ENCODE measurements at places on chromosomes 6 and 20. TPM values are rescaled to one million over a fixed set of nuclear protein-coding genes. Genes with fewer than 3 reads are reported as not detected.

C20orf204 gene
- 0.92 TPM for total RNA-seq

NOTCH4 gene
- total RNA-seq, result 0.85 TPM

ZSCAN31 gene
- total RNA-seq, result 7.8 TPM

TLDC2 gene
- total RNA-seq, result 0.14 TPM

RSPH9 gene
- 1.0 TPM for total RNA-seq

CAGE1 gene
- total RNA-seq, result 0.09 TPM

SH3BGRL2 gene
- total RNA-seq, result 2.2 TPM

ZDHHC14 gene
- total RNA-seq, result 5.0 TPM

HDGFL1 gene
- total RNA-seq, result not detected

MAFB gene
- total RNA-seq, result under 0.01 TPM

CEBPB gene
- 77.2 TPM for total RNA-seq

C6orf132 gene
- 0.71 TPM for total RNA-seq

RAD21L1 gene
- total RNA-seq, result 0.14 TPM

NCOA7 gene
- total RNA-seq, result 87.9 TPM

AHI1 gene
- total RNA-seq, result 27.1 TPM

STMND1 gene
- not detected for total RNA-seq

FAM83C gene
- not detected for total RNA-seq

MLN gene
- not detected for total RNA-seq

NRSN1 gene
- total RNA-seq, result not detected

KCNS1 gene
- 0.14 TPM for total RNA-seq

OGFR gene
- total RNA-seq, result 38.6 TPM

EFHC1 gene
- total RNA-seq, result 18.2 TPM

IL17A gene
- not detected for total RNA-seq

TRIM40 gene
- total RNA-seq, result not detected

TP53RK gene
- 24.6 TPM for total RNA-seq

GPR6 gene
- total RNA-seq, result not detected

BANF2 gene
- not detected for total RNA-seq

PRICKLE4 gene
- not detected for total RNA-seq

HLA-DPA1 gene
- total RNA-seq, result 2.8 TPM

LPA gene
- total RNA-seq, result not detected

THEMIS gene
- total RNA-seq, result under 0.01 TPM

HMGCLL1 gene
- total RNA-seq, result 0.18 TPM

FKBP1A gene
- total RNA-seq, result 97.1 TPM

CFB gene
- 61.2 TPM for total RNA-seq

BPI gene
- not detected for total RNA-seq

RRAGD gene
- 0.14 TPM for total RNA-seq

PAX1 gene
- not detected for total RNA-seq

NKX2-4 gene
- total RNA-seq, result not detected

GABRR1 gene
- total RNA-seq, result not detected

RIN2 gene
- total RNA-seq, result 57.3 TPM

SPEF1 gene
- 0.14 TPM for total RNA-seq

LY86 gene
- not detected for total RNA-seq

NUP153 gene
- 14.2 TPM for total RNA-seq

THBS2 gene
- total RNA-seq, result 1,330 TPM

RPL7L1 gene
- total RNA-seq, result 86.3 TPM

ANKRD66 gene
- not detected for total RNA-seq

PI3 gene
- not detected for total RNA-seq

GABRR2 gene
- 0.14 TPM for total RNA-seq

PRKN gene
- total RNA-seq, result 1.1 TPM

SAPCD1 gene
- total RNA-seq, result 0.28 TPM

ULBP2 gene
- 2.6 TPM for total RNA-seq

HLA-G gene
- 0.14 TPM for total RNA-seq

CDK19 gene
- 7.4 TPM for total RNA-seq

PSORS1C1 gene
- total RNA-seq, result 1.7 TPM

ARFGEF3 gene
- under 0.01 TPM for total RNA-seq

MRPL14 gene
- total RNA-seq, result 100.0 TPM

RUNX2 gene
- total RNA-seq, result 1.8 TPM

CYP39A1 gene
- total RNA-seq, result 22.6 TPM

Data from smooth muscle cell of bladder (primary cell).